SK-N-SH (cell line): ENCODE measurements at places on chromosomes 6 and 20.

DNA sequence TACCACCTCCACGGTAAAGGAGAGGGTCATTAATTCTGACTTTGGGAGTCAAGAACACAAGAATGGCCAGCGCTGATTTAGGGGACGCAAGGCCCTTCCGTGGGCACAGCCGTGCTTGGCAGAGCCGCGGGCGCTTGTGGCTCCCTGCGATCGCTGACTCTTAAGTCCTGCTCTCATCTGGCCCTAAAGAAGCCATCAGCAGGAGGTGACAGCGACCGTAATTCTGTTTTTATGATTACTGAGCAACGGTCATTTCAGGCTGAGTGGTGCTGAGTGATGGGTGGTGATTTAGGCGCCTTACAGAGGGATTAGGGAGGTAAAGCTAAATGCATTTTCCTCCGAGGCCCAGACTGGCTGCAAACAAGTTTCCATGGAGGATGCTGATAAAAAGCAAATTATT lies 364.6 kb upstream of the SULF2 start:
- no peak for DNase-seq
- no peak overlapping the region for H3K27ac ChIP-seq
- no peaks in the 10 kb centered on the region for H3K36me3 ChIP-seq
- H3K4me3 ChIP-seq, result no peak overlapping the region

DNA sequence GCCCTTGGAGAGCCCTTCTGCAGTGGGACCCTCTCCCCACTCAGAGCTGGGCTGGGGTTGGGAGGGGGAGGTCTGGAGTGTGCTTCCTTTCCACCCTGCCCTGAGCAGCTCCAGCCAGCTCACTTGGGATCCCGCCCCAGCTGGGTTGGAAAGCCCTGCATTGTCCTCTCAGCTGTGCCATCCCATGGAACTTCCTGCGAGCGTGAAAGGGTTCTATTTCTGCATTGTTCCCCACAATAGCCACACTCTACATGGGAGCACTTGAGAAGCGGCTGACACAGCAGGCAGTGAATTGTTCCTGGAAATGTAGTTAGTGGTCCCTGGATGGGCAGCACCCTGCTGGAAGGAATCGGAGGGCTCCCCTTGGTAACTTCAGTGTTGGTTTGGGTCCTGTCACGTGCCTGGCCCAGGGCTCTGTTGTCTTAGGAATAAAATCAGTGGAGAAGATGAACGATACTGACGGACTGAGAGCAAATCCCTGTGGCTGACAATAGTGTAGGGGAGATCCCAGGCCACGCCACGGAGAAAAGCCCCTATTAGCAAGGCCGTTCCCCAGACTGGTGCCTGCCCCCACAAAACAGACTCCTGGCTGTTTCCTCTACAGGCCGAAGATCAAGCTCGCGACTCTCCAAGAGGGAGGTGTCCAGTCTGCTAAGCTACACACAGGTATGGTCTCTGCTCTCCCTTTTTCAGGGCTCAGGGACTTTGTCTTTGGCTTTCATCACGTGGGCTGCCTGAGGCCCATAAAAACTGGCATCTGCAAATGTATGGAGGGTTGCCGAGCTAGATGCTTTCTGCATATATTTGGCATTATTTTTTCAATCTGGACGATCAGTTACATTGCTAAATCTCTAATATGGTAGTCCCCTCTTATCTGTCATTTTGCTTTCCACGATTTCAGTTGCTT lies 18.8 kb downstream of the DNMT3B start:
- H3K27ac ChIP-seq, result no peak overlapping the region
- H3K27me3 ChIP-seq, result no peaks in the 10 kb centered on the region
- no peak overlapping the region for H3K4me3 ChIP-seq
- peaks cover 13% of the 10 kb centered on the region for H3K4me1 ChIP-seq
- peaks cover 5% of the 10 kb centered on the region for H3K36me3 ChIP-seq
- no peak for DNase-seq

- H3K4me3 ChIP-seq, result no peak within 1 kb of the TSS
- H3K4me1 ChIP-seq, result peaks cover 12% of the 10 kb centered on the region; the same call in 1 of the 2 replicates
- peak; percentile 56 for DNase-seq
- no peaks in the 10 kb centered on the region for H3K36me3 ChIP-seq
- no peak within 1 kb of the TSS; the same call in 1 of the 2 replicates for H3K27ac ChIP-seq
These were observed at the start of gene DEFB132 for GRCh38 chr20:257419-257818. Gene DEFB132, plus strand, starts transcription at chr20:257724. Its CDS starts 55 bp downstream, at chr20:257779.

GRCh38 chr20:40938020-40938419 lies 90.6 kb upstream of the TOP1 start:
- no peaks in the 10 kb centered on the region for H3K36me3 ChIP-seq
- no peaks in the 10 kb centered on the region for H3K27me3 ChIP-seq
- H3K27ac ChIP-seq, result no peak overlapping the region
- no peak overlapping the region for H3K4me3 ChIP-seq
- no peak for DNase-seq

- no peaks in the 10 kb centered on the region for H3K36me3 ChIP-seq
- no peak overlapping the region for H3K4me3 ChIP-seq
- no peaks in the 10 kb centered on the region for H3K4me1 ChIP-seq
- H3K27ac ChIP-seq, result no peak overlapping the region
- H3K27me3 ChIP-seq, result peaks cover 20% of the 10 kb centered on the region; the same call in 1 of the 2 replicates
These were observed 15.7 kb upstream of the SSTR4 start for GRCh38 chr20:23019403-23019802.
